Left hindlimb (tissue), 1 donor: ENCODE measurements at places on chromosomes 6 and 20.

DNA sequence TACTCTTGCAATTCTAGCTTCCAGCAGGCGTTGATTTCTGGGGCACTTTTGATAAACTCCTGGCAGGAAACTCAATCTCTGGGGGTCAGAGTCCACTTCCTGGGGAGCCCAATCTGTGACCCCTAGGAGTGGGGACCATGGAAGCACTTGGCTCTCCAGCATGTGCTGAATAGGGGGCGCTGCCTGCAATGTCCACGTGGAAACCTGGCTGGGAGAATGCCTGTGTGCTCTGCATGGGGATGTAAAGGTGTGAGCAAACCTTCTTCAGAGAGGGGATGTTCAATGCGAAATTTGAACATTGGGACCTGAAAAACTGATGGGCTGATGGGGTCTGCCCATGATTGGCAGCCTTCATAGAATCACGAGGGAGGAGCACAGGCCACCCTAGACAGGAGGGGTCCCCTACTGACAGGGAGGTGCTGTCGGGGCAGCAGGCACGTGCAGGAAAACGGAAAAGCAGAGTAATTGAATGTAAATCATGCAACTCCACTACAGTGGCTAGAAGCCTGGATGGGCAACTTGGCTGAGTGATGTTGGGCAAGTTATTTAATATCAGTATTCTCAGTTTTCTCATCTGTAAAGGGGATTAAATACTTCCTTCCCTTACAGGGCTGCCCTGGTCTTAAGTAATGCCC is 47.8 kb downstream of the CEP43 start:
- no peak for DNase-seq

GRCh38 chr20:45487231-45487635 is 17.7 kb downstream of the WFDC2 start:
- DNase-seq, result no peak

DNA sequence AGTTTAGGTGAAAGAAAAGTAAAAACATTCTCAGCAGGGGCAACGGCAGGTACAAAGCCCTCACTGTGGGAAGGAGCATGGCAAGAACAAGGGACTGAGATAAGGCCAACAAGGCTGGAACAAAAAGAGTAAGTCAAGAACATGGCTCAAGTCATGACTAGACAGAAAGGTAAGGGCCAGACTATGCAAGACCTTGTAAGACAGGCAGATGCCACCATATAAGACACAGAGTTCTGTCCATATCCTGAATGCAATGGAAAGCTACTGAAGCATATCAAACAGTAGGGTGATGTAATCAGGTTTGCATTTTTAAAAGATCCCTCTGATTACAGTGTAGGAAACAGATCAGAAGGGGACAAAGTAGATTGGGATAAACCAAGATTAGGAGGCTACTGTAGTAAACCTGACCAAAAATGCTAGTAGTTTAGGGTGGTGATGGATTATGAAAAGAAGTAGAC is 5.5 kb downstream of the REV3L start:
- no peak for DNase-seq

- DNase-seq, result no peak
These were observed 32.8 kb downstream of the TCF15 start for GRCh38 chr20:577167-577791.

DNA sequence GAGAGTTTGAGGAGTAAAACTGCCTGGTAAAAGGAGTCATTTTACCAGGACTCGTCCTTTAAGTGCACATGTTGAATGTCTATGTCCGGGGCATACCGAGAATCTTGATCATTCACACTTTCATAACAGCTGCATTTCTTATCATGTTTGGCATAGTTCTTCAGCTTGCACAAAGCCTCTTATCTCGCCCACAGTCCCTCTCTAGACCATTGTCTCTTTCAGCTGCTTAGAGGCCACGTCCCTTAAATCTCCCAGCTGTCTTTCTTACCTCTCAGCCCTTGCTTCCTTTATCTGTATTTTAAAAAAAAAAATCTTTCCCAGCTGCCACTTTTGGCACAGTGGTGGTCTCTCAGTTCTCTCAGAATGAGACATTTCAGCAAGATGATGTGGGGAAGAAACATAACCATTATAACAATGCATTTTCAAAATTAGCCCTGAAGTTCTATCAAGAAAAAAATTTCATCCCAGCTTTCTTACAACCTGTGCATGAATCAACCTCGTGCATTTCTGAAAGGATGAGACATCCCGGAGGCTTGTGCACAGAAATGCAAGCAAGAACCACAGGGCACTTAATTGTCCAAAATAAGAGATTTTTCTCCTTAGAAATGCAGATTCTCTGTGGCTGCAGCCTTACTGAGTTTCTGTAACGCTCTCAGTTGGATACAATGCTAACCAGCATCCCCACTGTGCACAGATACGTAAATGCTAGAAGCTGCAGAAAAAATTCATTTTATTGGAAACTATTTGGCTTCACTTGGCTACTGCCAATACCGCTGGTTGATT is 24.2 kb downstream of the RBM24 start:
- DNase-seq, result no peak

GRCh38 chr6:10403385-10404106 is 11.3 kb downstream of the TFAP2A start:
- DNase-seq, result no peak

DNA sequence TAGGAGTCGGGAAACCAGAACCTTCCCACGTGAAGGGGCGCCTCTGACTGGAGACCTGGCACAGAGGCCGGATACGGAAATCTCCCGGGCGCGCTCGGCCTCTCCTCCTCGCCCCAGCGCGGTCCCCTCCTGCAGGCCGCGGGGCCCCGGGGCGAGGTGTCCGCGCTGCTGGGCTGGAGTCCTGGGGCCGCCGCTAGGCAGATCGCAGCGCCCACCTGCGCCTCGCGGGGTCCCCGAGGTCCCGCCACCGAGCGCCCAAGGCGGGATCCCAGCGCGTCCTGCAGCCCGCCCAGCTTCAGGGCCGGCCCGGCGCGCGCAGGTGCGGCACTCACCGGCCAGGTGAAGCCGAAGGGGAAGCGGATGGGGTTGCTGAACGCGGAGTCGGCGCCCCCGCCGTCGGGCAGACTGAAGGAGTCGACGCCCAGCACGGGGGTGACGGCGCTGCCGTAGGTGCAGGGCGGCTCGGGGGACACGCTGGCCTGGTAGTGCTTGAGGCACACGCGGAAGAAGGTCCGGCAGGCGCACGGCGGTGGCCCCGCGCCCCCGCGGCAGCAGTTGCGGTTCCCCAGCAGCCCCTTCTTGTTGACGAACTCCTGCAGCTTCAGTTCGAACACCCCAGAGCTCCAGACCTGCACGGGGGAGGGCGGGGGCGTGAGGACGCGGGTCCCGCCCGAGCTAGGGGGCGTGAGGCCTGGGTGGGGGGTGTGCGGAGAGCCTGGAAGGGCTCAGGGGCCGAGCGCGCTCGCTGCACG is 1.5 kb downstream of the DLL1 start:
- no peak for DNase-seq

DNA sequence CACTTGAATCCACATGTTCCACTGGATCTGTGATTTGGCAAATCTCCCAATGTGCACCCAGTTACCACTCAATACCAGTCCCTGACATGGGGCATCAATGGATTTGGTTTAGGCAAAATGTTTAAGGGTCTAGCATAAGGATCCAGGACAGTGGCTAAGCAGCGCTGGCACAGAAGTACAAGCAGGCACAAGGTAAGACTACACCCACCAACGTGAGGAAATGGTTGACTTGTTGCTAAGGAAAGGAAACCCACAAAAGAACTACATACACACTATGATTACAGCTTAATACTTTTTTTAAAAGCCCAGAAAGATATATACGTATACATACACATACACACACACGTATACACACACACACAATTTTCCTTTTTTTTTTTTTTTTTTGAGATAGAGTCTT is 79.0 kb downstream of the DNAAF9 start:
- no peak for DNase-seq

DNA sequence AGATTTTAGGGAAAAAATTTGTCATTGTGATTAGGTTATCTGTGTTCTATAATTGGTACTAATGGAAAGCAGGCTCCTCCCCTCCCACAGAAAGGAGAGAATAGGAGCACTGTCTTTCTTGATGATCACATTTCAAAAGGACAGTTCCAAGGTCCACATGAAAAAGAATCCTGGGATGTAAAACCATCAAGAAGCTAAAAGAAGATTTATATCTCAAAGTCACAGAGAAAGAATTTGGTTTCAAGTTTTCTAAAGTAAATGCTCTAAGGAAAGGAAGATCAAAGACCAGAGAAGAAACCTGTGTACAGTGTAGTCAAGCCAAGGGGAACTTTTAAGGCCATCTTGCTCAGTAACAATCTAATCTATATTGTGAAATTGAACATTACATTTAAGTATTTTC is 652.7 kb upstream of the HS3ST5 start:
- no peak for DNase-seq

DNA sequence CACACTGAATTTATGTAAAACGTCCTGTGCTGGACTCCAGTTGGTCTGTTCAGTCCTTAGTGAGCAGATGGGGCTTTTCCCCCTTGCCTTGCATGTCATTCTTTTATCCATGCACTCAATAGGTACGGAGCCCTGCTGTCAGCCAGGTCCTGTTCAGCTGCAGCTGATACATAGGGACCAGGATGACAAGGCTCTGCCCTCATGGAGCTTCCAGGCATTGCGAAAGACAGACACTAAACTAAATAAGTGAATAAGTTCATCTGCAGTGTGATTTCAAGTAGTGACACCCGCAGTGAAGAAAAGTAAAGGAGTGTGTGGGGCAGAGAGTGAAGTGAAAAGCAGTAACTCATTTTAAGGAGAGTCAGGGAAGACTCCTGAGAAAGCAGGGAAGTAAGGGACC is 324.2 kb downstream of the NRN1 start:
- no peak for DNase-seq

GRCh38 chr20:4728120-4728760 is 6.5 kb downstream of the PRND start:
- DNase-seq, result no peak

- DNase-seq, result no peak
These were observed 564.3 kb downstream of the LMBRD1 start for GRCh38 chr6:69232496-69232895.

DNA sequence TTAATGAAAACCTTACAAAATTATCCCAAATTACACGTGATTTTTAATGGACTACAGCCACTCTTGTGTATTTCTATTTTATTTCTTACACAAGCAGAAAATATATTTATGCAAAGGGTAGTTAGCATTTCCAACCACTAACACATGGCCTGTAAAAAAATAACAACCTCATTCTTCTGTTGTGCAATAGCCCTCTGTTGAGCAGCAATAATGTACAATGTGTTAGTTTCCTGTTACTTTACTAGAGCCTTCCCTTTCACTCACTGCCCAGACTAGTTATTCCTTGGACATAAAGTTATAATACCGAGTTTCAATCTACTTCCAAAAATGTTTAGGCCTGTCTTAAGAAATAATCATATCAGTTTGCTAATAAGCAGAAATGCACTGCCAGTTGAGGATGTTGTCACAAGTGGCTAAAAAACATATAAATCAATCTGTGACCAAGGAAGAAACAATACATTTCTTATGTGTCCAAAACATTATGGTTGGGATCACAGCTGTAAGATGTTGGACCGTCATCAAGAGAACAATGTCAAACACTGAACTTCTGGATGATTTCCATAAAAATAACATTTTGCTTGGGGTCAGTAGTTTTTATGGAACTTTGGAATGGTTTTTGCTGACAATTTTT is 73.6 kb upstream of the RNF146 start:
- DNase-seq, result no peak

DNA sequence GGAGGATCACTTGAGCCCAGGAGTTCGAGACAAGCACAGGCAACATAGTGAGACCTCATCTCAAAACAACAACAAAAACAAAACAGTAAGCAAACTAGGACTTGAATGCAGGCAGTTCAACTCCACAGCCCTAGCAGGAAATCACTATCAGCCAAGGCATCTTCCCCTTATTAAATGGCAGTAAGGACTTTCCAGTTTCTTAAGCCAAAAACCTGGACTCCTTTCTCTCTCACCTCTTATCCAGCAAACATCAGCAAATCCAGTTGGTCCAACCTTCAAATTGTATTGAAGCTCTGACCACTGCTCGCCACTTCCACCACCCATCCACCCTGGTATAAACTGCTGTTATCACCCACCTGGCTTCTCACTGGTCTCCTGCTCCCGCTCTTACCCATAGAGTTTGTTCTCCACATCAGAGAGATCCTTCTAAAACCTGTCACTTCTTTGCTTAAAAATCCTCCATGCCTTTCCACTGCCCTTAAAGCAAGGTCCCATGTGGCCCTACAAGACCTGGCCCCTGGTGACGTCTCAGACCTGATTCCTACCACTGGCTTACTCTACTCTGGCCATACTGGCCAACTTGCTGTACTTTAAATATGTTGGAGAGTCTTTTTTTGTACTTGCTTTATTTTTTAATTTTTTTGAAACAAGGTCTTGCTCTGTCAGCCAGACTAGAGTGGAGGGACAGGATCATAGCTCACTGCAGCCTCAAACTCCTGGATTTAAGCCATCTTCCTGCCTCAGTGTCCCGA is 27.6 kb downstream of the BCL2L1 start:
- DNase-seq, result no peak

- DNase-seq, result no peak
These were observed 864 bp upstream of the PKIG start for GRCh38 chr20:44581515-44581914.

DNA sequence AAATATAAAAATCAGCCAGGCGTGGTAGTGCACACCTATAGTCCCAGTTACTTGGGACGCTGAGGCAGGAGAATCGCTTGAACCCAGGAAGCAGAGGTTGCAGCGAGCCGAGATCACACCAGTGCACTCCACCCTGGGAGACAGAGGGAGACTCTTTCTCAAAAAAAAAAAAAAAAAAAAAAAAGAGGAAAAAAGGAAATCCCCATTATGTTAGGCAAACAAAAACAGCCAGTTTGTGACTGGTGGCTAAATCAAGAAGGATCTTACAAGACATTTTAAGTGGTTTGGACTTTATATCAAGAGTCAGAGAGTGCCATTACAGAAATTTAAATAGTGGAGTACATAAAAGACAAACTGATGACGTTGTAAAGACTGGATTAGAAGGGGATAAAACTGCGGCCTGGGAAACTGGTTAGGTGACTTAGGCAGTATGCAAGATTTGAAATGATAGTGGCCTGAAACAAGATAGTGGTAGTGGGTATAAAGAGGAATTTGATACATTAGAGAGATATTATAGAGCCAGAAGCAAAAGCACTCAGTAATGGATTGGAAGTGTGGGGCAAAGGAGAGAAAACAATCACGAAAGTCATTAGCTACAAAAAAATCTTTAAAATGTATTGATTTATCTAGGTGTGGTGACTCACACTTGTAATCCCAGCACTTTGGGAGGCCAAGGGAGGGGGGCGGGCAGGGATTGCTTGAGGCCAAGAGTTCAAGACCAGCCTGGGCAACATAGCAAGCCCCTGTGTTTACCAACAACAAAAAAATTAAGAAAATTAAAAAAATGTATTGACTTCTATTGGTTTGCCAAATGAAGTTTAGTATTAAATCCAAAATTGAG is 1.7 kb upstream of the MYO6 start:
- no peak for DNase-seq

- no peak for DNase-seq
These were observed 49.3 kb downstream of the EBF4 start for GRCh38 chr20:2741881-2742280.

- no peak for DNase-seq
These were observed 6.8 kb downstream of the TMX4 start for GRCh38 chr20:8012724-8013123.
